Renal pelvis (tissue), 12 donors: ENCODE measurements at places on chromosomes 1 and 21. TPM values are rescaled to one million over a fixed set of nuclear protein-coding genes. Genes with fewer than 3 reads are reported as not detected.

The S100A7A gene
- not detected for polyA plus RNA-seq

The DAB1 gene
- polyA plus RNA-seq = 7.3 TPM

DNA sequence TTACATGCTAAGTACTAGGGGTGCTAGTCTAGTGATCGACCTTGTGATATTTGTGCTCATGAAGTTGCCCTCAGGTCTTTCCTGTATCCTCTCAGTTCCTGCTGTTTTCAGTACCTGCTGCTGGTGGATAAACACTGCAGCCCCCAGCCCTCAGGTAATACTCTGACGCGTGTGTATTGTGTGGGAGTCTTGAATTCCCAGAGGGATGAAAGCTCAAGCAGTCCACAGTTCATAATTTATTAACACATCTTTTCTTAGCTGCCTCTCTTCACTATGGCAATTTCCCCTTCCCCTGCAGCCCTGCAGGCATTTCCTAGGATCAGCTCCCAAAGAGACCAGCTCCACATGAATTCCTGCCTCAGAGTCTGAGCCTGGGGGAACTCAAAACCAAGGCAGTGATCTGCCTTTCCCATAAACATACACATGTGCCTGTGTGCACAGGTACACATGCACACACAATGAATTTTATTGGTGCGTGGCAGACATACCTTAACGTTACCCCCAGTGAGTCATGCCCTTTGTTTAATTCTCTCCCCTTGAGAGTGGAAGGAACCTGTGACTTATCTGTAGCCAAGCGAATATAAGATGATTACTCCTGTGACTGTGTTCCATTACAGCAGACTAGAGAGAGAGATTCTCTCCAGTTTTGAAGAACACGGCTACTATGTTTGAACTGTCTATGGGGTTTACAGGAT lies 14.1 kb upstream of the HMGCS2 start:
- DNase-seq = no peak

DNA sequence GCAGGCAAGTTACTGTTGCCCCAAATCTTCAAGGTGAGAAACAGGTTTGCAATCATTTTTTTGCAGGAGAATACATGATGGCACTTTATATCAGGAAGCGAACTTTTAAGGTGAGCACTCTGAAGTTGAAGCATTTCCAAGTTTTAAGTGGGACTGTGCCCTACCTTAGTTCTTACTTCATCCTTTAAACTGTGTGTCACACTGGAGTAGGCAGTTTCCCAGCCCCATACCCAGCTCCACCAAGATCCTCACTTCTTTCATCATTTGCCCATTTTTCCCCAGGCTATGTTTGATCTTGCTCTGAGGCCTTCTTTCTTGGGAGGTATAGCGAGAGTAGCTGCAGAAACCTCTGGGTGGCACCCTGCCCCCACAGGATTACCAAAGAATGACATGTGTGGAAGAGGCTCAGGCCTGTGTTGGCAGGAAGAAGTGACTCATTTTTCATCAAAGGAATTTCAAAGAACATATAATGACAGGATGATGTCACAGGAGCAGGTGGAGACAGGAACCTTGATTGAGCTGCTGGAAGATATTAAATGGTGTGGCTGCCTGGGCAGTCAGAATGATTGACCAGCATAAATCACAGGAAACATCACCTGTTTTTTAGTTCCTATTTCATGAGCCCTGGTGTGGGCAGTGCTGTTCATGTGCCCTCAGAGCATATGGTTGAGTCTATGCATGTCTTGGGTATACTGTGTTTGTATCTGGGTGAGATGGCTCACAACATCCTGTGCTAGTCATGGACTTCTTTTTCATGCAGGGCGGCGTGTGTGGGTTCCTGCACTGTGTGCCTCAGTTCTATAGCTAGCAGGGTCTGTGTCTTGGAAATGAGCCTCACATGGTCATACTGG lies 20.8 kb upstream of the MACF1 start:
- DNase-seq = no peak

DNA sequence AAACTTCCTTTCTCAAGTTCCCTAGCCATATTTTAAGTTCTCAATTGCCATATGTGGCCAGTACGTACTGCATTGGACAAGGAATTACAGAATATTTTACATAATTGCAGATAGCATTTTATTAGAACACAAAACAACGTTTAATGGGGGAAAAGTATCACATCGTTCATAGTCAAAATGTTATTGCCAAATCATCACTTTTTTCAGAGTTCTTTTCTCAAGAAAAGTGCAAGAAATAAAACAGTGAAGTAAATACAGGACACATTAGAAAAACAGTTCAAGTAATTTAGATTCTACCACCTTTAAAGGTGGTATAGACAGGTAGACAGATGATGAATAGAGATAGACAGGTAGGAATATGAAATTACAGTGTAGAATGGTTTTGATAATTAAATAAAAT lies 479.1 kb upstream of the NCAM2 start:
- no peak for DNase-seq
